ENCODE measurements at places on chromosomes 12 and 14.

- no peak for DNase-seq
Measured at GRCh38 chr14:71824816-71825215, 107.4 kb upstream of the RGS6 start.

- DNase-seq: no peak
Measured at GRCh38 chr14:22007784-22008412, 334.3 kb upstream of the OR4E1 start.

- DNase-seq: no peak
Measured at GRCh38 chr12:110379197-110379596, 24.3 kb downstream of the ANAPC7 start.

- no peak for DNase-seq
Measured at GRCh38 chr14:56063131-56063530, 55.1 kb upstream of the PELI2 start.

DNA sequence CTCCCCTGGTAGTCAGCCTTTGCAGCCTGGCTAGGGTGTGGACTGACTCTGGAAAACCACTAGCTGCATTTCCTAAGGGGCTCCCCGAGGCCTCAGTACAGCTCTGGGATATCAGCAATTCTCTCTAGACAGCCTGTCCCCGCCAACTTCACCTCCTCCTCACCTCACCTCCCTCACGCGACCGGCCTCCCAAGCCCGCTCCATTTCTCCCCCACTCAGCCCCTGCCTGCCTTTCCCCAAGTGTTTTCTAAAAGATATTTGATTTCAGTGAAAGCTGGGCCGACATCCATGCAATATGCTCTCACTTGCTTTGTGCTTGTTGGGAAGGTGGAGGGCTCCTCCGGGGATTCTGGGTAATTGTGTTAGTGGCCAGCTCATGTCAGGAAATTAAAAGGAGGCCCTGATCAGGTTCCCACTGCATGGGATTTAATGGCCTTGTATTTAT, 91.8 kb downstream of the ESRRB start:
- DNase-seq: no peak

DNA sequence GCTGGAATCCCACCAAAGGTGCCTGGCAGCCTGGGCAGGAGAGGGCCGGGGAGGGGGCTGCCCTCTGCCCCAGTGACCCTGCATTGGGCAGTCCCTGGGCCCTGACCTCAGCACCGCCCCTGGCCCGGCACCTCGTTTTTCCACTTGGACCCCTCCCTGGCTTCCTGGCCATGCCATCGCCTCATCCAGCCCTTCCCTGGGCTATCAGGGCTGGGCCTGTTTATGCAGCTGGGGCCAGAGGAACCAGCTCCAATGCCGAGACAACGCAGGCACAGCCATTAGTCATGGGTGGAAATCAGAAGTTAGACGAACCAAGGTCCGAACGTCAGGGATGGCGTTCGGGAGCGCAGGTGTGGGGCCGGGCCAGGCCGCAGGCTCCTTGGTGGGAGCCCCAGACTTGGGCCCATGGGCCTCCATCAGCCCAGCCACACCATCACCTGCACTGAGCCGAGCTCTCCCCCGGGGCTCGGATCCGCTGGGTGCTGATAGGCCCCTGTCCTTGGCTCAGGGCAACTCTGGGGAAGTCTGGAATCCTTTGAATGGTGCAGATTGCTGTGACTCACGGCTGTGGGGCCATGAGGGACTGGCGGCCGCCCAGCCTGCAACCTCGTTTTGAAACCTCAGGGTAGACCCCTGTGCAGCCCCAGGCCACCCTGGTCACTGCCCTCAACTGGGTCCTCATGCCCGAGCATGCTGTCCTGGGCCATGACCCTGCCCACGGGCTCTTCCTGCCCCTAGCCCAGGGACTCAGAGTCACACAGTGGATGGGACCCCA, 169.4 kb downstream of the KIF26A start:
- DNase-seq: no peak

DNA sequence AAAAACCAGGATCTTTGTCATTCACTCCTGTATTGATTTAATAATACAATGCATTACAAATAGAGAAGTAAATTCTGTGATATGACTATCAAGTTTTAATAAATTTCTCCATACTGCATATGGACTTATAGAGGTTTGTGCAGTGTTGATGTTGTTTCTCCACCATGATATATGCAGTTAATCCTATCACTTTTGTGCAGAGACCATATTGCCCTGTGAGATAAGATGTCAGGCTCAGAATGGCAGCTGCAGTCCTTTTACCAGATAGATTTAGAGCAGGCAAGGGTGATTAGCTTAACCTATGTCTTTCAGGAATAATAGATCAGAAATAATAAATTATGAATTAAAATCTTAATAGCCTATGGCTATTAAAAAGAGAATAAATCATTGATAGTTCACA, 38.6 kb upstream of the KCNJ8 start:
- no peak for DNase-seq

DNA sequence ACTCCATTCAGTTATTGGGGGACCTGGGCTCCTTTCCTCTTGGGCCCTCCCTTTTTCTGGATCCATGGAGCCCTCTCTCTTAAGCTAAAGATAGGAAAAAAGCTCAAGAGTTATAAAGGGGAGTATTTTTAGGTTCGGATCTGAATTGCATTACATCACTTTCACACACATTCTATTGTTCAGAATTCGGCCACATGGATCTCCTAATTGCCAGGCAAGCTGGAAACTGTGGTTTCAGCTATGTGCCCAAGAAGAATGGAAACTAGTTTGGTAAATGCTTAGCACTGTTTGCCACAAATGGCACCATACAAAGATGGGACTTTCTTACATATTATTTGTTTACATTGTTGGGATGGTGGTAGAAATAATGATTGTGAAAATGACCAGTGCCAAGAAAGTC, 145.6 kb downstream of the LRIG3 start:
- DNase-seq: no peak

DNA sequence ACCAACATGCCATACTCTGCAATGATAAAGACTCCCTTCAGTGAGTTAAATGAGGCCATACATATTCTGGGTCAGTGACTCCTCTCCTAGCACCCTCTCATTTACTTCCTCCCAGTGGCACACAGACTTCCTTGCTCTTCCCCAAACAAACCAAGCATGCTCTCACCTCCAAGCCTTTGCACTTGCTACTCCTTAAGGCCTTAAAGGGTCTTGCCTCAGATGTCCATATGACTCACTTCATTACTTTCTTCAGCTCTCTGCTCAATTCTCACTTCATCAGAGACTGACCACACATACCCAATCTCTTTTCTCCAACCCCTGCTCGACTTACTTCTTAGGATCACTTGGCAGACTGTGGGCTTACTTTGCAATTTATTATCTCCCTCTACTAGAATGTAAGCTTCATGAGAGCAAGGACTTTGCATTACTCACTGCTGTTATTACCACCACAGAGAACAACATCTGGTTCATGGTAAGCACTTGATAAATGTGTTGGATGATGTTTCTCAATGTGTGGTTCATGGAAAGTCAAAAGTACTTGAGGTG, 22.8 kb downstream of the DDX24 start:
- DNase-seq: no peak

- no peak for DNase-seq
Measured at GRCh38 chr14:32693114-32693513, 245.6 kb upstream of the NPAS3 start.

DNA sequence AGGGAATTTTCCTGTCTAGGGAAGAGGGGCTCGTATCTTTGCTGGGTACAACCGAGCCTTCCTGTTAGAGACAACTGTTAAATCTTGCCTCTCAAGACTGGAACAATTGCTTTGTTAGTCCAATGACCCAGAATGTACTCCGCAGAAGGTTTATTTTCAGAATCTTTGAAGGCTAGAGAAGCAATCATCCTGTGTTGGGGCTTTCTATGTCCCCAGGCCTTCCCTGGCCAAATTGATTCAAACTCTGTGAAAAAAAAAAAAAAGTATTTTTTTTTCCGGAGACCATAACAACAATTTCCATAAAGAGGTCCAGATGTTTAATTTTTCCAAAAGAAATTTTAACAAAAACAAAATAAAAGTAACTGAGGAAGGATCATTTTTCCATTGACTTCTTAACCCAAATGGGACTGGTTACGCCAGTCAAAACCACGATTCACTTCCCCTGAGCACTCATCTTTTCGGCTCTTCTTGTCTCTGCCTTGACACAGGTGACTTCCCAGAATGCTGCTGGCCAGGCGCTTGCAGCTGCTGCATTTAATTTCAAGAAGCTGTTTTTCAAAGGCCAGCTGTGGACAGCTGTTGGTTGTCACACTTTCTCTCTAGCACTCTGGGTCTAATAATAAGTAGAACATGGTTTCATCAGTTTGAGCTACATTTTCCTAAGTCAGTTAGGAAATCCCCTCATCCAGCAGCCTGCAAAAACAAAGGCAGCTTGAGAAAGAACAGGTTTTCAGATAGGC, 81.6 kb upstream of the MANSC4 start:
- no peak for DNase-seq

DNA sequence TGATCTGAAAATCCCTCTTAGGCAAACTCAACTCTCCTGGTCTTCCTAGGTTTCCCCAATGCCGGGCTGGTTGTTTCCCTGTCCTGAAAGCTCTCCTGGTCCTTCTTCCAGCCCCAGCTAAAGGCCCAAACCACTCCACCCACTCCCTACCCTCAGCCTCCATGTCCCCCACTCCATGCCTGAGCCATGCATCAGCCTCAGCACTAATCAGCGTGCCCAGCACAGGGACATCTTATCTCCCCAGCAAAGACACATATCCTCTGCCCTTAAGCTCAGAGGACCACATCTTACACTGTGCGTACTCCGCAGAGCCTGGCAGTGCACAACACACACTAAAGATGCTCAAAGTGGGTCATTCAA, 25.9 kb downstream of the ACTN1 start:
- no peak for DNase-seq

DNA sequence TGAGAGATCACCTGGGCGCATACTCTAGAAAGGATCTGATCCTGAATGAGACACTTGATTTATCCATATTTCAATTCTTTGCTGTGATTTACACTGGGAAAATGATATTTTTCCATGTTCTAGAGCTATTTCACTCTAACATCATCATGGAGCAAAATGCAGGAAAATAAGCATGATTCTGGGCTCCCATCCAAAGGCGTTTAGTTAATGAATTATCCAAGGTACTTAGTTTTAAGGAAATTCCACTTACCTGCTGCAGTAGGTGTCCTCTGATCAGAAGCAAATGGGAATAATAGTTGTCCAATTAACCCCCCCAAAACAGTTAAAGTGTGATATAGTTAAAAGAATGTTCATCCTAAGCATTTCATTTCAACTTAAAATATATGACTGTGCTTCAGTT, 204.5 kb upstream of the PRKD1 start:
- no peak for DNase-seq

- no peak for DNase-seq
Measured at GRCh38 chr12:1978078-1978862, 26.0 kb downstream of the DCP1B start.

GRCh38 chr14:54691525-54692283, 124.8 kb downstream of the SAMD4A start:
- peak; percentile 5 for DNase-seq

- DNase-seq: no peak
Measured at GRCh38 chr12:48486679-48487078, 4.4 kb downstream of the C12orf54 start.

DNA sequence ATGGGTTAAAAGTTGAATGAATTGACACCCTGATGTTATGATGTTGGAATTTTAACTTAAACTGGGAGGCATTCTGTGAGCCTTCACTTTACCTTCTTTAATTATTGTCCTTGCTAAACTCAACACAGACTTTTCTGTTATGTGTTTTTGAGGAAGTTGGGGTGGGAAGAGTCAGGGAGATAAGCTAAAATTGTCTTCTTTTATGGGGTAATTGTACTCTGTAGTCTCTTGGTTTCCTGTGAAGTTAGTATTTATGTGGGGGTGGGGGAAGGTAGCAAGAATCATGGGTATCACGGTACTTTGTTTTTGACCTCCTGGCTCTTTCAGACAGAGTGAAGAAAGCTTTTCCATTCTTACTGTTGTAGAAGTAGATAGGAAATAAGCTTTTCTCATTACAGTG, 32.9 kb downstream of the RAB21 start:
- no peak for DNase-seq

DNA sequence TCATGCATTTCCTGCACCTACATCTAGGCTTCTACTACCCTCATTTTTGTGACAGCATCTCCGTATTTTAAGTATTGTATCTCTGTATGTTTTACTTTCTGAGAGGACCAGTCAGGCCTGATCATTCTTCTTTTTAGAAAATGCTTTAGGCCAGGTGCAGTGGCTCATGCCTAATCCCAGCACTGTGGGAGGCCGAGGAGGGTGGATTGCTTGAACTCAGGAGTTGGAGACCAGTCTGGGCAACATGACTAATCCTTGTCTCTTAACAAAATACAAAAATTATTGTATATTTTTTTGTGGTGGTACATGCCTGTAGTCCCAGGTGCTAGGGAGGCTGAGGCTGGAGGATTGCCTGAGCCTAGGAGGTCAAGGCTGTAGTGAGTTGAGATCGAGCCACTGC, 36.9 kb downstream of the PACS2 start:
- DNase-seq: no peak

DNA sequence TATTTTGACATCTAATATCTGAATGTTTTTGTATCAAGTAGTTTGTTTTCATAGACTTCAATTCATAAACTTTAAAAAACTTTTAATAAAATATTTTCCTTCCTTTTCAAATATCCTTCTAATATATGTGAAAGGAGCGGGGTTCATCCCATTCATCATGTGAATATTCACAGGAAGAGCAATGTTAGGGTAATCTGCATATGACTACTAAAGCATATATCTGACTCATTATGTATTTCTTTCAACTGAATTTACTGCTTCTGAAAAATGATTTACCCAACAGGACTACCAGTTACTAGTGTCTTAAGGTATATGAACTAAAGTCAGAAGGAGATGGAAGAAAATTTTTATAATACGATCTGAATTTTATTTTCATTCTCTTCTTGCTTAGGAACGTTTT, 30.5 kb downstream of the DHRS7 start:
- no peak for DNase-seq

DNA sequence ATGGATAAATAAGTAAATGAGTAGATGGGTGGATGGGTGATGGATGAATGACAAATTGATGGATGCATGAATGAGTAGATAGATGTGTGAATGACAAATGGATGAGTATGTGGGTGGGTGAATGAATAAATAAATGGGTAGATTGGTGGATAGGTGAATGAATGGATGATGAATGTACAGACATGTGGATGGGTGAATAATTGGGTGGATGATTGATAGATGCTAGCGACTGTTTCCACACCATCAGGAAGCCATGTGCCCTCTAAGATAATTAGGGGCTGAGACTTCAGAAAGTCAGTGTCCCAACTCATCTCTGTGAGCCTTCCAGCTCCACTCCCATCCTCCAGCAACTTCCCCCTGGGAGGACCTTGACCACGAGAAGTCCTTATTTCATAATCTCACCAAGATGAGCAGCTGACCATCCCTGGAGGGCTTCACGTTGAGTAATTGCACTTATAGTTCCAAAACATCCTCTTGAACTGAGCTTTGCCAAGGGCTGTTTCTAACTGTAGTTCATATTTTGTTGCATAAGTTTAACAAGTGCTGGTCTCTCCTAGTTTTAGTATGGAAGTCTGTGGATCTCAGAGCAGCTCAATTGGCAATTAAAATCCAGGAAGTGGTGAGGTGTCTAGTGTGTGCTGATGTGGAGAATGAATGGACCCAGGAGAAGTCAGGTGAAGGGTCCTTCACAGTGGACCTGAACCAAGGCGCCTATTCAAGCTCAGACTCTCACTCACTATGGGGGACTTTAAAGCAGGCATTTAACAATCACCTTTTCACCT, 295.7 kb downstream of the ADGRD1 start:
- DNase-seq: no peak
